ENCODE measurements at places on chromosomes 2 and 18. TPM values are rescaled to one million over a fixed set of nuclear protein-coding genes. Genes with fewer than 3 reads are reported as not detected.

DNA sequence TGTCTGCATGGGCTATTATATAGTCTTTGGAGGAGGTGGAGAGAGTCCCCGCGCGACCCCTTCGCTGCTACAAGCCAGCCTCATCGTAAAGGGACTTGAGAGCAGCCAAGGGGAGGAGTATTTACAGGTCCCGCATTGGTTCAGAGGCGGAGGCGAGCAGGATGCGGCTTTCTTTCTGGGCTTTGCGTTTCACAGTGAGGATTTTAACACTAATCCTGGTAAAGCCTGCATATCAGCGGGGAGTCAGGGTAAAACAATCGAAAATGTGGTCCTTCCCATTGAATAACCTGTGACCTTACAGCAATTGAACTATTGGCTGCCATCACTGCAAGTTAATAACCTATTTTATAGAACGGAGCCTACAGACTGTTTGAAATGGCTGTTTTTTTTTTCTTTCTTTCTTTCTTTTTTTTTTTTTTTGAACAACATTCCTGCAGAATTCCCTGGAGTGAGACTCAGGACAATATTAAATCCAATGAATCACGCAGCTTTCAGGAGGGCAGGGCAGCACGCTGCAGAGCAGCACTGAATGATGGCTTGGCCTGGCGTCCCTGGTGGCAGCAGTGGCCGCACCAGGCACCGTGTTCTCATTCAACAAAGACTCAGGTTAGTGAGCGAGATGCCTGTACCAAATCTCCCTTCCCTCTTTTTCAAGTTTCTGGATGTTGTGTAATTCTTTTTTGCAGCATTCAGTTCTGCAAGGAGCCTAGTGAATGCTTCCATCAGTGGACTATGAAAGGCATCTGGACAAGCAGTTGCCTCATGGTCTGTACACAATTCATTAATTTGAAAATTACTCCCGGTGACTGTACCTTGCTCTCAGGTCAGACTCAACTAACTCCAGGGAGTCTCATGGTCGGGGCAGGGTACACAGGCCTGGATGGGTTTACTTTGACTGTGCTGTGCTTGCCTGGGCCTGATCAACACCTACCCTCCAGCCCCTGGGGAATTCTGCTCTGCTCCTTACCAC, 19.8 kb downstream of the SMIM21 start:
- DNase-seq = no peak

CELF4 gene
- total RNA-seq = not detected

DNA sequence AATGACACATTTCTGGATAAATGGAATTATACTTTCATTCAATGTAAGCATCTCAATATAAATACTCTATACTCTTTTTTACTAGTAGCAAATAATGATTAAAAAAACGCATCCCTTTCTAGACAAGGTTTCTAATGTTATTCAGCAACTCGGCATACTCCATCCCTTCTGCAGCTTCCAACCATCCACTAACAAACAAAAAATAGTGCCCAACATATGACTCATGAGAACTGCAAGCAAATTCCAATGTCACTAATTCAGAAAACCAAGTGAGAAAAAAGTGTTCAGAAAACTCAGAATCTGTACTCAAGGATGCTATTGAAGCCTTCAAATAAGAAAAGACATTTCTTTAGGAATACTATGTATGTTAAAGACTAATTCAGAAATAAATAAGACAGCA, 140.0 kb downstream of the BAZ2B start:
- no peak for DNase-seq

SERPINB12 gene
- total RNA-seq = not detected

TUBA4B gene
- not detected for total RNA-seq

DNA sequence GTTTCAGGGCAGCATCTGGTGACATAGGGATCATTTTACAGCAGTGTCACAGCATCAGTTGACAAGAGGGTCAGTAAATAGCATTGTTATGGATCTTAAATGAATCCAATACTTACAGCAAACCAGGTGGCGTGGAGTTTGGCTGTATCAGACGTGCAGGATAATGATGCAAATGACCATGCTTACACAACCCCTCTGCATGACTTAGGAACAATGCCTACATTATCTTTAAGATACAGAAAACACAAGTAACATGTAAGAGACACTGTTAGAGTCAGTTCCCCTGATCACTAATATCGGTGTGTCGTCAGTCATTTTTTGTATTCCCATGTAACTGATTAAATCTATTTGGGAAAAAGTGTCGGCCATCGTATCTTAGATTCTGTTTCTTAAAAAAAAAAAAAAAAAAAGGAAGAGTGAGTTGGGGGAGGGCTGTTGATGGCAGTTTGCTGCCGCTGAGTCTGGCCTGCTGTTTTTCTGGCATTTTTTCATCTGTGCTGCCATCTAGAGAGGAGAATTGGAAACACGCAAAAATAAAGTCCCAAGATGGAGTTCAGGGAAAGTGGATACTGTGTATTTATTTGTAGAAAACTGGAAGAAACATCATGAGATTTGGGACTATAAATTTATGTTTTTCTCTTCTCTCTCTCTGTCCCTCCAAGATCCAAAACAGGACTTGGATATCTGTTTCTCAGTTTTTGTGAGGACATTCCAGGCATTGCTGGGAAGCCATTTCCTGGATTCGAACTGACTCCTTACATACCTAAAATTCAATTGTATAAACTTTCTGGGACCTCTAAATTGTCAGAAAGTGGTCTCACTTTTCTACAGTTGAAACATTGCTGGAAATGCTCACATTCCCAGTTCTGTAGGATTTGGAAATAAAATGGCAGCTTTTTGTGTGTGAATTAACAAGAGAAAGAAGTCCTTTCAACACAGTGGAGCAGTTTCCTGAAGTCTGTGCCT, 60.3 kb upstream of the AGPS start:
- peak; percentile 89 for DNase-seq

DNA sequence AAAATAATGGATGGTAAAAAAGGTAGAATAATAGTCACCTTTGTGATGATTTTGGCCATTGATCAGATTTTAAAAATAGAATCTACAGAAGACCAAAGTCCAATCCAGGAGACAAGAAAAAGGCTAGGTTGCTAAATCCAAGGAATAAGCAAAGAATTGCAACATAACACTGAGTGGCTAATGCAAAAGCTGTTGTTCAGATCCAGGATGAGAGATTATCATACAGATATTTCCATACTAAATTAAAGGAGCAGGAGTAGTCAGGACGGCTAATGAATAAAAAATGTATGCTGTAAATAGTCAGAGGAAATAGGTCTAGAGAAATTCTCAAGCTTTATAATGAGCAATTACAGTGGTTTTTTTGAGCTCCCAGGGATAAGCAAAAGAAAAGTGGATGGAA, 745.9 kb upstream of the ACVR2A start:
- no peak for DNase-seq

GRCh38 chr18:44584900-44585299, 95.8 kb upstream of the SETBP1 start:
- DNase-seq = no peak

DNA sequence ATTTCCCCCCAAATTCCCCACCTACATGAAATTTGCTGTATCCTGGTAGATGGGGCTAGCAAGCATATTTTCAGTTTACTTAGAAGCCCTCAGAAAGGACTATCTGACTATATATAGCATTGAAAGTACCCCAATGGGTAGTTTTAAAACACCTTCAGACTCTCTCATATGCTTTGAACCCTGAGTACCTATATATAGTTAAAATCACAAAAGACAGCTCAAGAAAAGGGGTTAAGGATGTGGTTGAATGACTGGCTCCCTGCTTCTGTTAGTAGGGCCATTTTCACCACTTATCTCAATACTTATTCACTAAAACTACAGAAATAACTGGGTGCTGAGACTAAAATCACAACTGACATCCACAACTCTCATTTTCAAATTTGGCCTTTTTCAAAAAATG, 18.5 kb downstream of the WDPCP start:
- no peak for DNase-seq

NT5C1B gene
- total RNA-seq = not detected

SPATA3 gene
- not detected for total RNA-seq

CAPN10 gene
- total RNA-seq = 36.6 TPM

GRCh38 chr18:63051928-63052327, 267.6 kb downstream of the BCL2 start:
- no peak for DNase-seq

- no peak for DNase-seq
These were observed 42.4 kb downstream of the BMPR2 start for GRCh38 chr2:202418511-202418910.

DNA sequence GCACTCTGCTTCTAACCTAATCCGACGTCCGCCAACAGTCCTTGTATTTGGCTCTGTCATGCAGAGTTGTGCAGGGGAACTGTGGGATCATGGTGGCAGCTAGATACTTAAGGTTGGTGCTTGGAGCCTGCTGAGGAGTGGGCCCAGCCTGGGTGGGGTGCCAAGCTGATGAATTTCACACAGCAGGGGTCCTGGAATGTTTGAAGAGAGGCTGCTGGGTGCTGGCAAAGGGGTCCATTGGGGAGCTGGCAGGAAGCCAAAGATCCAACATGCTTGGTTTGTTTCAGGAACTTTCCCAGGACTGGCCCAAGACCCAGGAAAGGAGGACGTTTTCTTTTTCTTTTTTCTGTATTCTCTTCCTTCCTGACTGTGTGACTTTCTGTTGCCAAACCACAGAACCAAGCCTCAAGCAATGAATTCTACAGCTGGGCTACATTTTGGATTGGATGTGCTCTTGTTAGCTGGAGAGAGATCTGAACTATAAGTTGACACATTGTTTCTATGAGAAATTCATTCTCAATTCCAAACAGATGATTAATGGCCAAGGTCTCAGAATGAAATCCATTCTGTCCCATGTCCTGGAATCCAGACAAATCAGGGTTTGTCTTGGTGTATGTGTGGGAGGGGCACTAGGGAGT, 49.9 kb downstream of the DHRS9 start:
- DNase-seq = no peak

DNA sequence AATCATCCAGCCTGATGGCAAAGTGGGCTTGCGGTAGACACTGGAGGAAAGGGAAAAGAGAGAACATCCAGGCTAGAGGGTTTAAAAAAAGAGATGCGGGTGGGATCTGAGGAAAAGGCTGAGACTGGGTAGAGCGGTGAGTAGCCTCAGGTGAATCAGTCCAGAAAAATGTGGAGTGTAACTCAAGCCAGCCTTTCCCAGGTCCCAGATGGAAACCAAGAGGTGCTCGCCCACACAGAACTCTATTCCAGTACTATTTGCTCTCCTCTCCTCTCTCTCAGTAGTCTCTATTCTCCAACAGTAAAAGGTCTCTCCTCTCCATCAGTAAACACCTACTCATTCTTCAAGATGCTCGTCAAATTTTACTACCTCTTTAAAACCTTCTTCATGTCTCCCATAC, 38.3 kb upstream of the NRP2 start:
- no peak for DNase-seq

DNA sequence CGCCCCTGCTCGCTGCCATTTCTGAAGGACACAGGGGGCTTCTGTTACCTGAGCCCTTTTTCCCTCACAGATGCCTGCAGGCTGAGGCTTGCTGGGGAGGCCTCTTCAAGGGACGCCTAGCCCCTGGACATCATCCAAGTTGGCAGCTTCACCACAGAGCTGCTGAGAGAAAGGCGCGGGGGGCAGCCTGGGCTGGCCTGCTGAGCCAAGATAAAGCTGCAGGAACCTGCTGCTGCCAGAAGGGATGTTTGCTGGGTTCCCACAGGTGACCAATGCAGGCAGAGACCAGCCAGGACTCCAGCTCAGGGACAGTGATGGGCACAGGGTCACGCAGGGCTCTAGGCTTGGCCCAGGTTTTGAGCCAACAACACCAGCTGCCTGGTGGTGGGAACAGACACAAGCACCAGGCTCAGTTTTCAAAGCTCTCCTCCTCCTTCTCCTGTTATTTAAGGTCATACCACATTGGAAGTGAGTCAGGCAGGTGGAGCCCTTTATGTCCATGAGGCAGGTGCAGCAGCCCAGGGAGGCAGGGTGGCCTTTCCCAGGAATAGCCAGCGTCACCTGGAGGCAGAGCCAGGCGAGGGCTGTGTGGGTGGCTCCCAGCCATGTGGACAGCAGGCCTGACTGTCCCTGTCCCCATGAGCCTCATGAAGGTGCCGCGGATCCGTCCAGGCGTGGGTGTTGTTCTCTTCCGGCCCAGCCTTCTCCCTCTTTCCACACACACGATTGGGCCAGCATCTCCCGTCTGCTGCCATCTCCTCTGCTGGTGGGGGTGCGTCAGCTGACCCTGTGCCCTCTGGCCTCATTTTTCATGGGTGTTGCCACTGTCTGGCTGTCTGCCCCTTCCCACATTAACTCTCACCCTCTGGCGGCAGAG, 515.5 kb upstream of the MYT1L start:
- DNase-seq = no peak

ERLEC1 gene
- total RNA-seq = 31.2 TPM

GRCh38 chr2:161172901-161173540, 12.8 kb downstream of the TANK start:
- no peak for DNase-seq

DNA sequence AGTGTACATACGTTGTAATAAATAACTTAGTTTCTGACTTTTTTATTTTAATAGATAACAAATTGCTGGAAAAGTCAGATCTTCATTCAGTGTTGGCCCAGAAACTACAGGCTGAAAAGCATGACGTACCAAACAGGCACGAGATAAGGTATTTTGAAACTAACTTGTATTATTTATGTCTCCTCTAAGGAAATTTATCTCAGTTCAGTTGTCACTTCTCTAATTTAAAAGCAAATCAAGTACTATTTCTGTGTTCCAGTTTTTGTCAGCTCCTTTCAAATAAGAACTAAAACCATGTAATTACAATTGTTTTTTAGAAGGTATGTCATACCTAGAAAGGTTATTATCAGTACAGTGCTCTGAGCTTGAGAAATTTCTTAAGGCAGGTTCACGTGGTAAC, 4.6 kb downstream of the ATG16L1 start:
- DNase-seq = no peak

DNA sequence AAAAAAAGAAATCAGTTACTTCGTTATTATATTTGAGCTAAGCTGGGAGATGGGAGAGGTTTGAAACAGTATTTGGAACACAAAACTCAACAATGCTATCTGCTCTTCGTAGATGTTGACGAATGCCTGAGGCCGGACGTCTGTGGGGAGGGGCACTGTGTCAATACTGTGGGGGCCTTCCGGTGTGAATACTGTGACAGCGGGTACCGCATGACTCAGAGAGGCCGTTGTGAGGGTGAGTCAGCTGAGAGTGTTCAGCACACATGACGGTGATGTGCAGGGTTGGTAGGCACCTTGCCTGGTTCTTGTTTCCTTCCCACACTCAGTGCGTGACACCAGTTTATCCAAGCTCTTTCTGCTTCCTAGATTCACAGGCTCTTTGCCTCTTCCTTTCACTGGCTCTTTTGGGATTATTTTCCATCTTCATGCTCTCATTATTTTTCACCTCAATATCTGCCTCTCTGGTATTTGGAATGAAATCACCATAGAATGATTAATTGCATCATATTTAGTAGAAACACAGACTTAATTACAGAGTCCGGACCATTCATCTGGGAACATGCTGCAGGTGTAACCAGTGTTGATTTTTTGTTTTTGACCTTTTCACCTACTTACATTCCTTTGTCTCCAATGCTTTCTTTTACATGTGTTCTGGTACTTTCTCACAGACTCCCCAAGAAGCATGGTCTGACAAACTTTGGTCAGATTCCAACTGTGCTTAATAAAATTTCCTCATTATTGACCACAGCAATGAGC, 200.6 kb upstream of the RASGRP3 start:
- DNase-seq = no peak
